Right kidney (tissue), 9 donors: ENCODE measurements at places on chromosomes 5 and 9.
A peak's percentile ranks its signal among the peaks of the same experiment; 100 is the strongest.

DNA sequence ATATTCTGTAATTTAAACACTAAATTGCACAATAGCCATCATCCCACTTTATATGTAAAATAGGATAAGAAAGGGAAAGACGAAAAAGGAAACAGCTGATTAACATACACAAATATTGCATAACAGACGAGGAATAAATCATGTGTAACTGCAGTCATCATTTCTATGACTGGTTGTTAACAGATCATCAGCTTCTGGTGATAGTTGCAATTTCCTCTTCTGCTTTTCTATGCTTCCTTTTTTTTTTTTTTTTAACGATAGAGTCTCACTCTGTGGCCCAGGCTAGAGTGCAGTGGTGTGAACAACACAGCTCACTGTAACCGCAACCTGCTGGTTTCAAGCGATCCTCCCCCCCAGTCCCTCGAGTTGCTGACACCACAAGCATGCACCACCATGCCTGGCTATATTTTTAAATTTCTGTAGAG is 22.5 kb upstream of the JAKMIP2 start:
- no peak for DNase-seq

DNA sequence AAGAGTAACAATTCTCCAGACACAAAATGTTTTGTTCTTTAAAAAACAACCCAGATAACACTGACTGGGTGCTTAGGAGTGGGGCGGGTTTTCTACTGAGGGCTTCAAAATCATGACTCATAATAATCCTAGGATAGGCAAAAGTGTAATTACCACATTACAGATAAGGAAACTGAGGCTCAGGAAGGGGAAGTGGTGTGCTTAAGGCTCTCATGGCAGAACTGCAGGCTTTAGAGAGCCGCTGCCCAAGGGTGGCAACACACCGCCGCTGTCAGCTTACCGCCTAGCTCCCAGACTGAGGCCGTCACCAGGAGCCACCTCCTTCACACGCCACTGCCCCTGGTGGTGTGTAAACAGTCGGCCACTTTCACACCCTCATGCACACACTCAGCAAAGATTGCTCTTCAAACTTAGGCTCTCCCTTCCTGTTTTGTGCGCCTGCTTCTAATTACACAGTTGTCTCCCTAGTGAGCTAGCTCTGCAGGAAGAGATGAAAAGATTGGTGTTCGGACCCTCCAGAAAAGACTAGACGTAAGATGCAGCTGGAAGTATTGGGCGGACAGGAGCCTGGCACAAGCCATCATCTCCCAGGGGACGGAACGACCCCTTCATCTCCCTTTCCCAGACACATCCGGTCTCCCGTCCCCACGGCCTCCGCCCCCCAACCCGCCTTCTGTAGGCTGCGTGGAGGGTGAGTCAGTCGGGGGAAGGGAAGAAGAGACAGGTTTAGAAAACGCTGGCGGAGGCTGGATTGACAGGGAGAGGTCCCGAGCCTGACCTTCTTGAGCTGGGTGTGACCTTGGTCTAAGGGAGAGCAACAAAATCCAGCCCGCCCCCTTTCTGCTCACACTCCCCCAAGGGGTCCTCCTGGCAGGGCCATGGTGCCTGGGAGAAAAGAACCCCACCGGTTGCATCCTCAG is 162.7 kb downstream of the SYK start:
- peak; percentile 36 for DNase-seq

- DNase-seq = no peak
Measured at GRCh38 chr9:136370037-136370436, 3.4 kb downstream of the CARD9 start.

DNA sequence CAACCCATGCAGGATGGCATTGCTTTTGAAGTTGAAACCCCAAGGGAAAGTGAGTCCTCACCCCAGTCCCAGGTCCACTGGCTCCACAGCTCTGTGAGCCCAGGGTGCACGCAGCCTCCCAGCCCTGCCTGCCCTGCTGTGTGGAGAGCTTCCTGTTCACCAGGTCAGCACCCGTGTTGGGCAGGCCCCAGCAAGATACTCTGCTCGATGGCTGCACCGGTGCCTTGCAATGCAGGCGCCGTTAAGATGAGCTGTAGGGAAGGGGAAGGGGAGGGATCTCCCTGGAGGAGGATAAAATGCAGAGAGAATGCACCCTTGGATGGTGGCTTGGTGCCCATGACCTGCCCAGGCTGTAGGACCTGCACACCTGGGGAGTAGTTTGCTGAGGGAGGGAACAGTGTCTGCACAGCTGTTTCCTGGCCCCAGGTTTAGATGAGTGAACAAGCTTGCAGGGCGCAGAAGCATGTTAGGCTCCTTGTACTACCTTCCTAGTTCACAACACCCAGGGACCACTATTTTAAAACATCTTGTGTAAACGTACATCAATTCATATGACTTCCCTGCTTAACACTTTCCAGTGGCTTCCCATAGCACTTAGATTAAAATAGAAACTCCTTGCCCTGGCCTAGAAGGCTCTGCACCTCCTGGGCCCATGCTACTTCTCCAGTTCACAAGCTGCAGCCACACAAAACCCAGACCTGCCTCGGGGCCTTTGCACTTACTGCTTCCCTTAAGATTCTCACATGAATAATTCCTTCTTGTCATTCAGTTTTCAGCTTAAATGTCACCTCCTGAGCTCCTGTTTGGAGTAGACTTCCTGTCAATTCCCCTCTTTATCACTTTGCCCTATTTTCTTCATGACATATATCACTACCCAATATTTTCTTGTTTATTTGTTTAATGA is 19.6 kb downstream of the FAT2 start:
- DNase-seq = no peak

- no peak for DNase-seq
Measured at GRCh38 chr5:175219366-175219765, 224.6 kb downstream of the DRD1 start.

DNA sequence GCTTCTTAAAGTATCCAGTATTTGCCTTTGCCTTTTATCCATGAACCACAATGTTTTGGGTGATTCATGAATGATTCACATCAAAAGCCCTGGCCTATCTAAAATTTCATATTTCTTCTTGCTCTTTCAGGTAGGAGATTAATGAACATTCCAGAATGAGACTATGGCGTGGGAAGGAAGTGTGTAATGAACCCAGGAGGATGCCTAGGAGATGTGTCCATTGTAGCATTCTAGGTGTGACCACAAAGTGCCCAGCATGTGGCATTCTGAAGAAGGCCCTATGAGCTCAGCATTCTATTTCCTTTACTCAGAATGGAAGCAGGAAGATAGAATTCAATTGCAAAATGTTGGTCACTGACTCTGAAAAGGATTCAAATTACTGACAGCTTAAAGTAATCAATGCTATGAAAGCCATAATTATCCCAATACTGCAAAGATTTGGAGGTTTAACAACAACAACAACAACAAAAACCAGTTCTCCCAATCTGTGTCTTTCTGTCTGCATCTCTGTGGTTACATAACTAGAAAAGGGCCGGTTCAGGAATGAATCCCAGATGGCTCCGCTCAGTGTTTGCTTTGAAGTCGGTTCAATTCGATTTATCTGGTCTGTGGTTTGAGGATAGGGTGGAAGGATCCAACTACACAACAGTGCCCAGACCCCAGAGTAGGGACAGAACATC is 126.7 kb downstream of the FOXD1 start:
- DNase-seq = no peak

DNA sequence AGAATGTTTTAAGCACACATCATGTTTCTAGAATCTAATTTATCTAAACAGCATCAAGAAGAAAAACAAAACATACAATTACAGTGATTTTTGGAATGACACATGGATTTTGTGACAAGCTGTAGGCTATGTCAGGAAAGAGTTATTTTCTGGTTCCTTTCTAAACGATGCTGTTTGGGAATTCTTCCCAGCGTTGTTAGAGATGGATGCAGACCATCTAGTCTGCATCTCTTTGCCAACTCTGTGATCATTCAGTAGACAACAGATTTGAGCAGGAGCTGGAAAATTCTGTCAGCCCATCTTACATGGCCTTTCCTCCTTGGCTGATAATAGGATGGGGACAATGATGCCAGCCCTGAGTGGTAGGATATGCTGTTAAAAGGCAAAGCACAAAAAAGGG is 295.7 kb upstream of the TRPC7 start:
- no peak for DNase-seq

DNA sequence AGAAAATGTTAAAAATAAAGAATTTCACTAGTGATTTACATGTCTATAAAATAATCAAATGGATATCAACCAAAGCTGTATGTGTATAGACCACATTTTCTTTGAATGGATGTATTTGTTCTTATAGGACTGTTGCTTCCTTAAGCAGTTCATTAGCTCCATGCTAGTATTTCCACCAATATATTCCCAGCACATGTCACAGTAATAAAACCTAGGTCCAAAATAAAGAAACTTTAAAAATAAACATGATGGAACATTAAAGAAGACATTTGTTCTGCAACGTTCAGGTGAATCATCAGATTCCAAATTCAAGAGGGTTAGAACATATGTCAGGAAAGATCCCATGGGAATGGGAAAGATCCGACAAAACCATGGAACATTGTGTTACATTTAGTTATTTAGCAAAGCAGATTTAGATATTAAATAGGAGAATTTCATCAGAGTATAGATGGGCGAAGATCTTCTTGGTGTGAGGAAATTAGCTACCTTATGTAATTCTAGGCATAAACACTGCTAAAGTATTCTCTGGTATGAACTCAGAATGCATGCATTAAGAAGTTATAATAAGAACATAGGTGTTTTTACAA is 490.7 kb downstream of the CDH18 start:
- DNase-seq = no peak

DNA sequence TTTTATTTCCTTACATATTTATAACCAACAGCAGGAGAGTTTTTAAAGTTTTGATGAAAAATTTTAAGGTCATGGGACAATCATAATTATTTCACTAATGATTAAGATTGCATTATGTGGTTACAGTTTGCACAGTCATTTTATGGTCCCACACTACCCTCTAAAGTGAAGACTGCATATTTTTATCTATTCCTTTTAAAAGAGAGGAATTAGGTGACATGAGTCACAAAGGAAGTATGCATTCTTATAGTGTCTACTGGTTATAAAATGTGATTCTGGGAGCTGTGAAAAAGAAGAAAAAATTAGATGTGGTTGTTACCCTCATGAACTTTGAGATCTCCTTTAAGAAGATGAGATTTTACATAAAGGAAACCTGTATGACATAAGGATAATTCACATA is 87.9 kb upstream of the GRIA1 start:
- no peak for DNase-seq

DNA sequence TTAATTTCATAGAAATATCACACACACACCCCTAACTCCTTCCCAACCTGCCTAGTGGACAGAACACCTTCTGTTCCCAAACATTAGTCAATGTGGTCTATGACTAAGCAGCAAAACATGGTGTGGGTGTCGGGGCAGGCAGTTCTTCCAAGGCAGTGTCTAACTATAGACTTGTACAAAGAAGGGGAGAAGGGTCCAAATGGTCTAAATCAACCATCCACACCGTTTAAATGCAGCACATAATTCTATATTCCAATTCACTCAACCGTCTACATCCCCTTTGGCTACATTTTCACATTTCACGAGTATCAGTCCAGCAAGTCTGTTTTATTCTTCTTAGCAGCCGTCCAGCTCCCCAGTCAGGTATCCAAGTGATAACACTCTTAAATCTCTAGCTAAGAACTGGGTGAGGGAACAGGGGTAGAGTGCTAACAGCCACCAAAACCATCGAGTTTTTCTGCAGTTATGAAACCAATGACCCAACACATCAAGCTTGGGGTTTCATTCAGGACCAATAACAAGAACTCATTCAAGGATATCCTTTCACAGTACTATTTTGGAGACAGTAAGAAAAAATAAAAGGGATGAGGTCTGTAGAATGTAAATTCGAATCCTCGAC is 3.3 kb downstream of the ZNF608 start:
- peak; percentile 63 for DNase-seq

DNA sequence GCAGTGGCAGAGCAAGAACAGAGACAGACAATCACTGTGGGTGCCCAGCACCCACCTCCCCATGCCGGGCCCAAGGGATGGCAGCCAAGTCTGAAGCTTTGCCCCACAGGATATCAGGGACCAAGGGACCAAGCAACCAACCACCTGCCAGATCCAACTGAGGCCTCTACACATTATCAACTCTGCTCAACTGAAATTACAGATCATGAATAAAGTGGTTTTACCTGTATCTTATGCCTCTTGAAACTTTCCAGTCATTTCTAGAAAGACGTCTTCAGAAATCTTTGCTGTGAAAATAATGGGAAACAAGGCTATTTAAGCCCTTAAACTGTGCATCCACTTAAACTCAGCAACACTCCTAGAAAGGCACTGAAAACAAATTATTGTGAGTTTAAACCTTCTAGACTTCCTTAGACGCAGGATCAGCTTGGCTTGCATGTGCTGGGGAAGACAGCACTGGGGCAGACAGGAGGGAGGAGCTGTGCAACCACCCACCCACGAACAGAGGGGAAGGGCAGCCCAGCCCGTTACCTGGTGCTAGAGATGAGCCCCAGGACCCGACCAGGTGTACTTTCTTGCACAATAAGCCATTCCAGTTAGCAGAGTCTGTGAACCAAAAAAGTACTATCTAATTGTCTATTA is 80.0 kb downstream of the SEMA4D start:
- no peak for DNase-seq

DNA sequence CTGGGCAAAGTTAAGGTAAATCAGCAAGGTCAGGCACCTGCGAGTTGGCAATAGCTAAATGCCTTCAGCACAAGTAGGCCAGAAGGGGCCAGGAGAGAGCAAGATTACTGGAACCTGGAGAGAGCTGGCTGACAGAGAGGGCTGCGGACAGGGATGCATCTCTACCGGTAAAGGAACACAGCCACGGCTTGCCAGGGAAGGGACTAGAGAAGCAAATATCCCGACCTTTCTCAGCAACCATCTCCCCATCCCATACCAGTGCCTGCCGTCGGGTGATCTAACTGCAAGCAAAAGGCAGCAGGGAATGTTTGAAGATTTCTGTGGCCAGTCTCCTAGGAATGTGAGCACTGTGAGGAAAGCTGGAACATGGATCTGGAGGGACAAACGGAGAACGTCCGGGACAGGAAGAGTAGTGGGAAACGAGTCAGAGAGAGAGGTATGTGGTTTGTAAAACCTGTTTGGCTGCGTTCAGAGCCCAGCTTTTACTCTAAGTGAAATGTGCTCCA is 15.9 kb upstream of the ABLIM3 start:
- DNase-seq = no peak

GRCh38 chr5:17037751-17038150 is 101.7 kb upstream of the MYO10 start:
- no peak for DNase-seq

DNA sequence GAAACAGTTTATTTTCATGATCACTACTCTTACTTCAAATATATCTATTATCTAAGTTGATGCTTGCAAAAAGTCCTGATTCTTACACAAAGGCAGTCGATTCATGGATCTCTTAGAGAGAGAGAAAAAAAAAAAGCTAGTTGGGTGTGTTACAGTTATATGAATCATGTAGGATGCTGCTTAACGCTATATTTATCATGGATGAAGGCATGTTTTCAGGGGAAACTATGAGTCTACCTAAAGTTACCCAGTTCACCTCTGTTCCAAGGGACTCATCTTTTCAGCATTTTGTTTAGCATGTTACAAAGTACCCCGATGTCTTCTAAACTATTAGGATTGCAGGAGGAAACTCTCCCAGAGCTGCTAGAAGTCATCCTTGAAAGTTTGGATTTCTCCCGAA is 13.5 kb downstream of the TMC1 start:
- DNase-seq = no peak
